ENCODE measurements at places on chromosomes 2 and 18. TPM values are rescaled to one million over a fixed set of nuclear protein-coding genes. Genes with fewer than 3 reads are reported as not detected.

SNED1 gene
- total RNA-seq: 3.7 TPM

LRRC30 gene
- not detected for total RNA-seq

FZD7 gene
- 21.6 TPM for total RNA-seq

C2orf69 gene
- total RNA-seq: 16.5 TPM

NEU2 gene
- total RNA-seq: not detected

DCDC2C gene
- total RNA-seq: not detected

TSPYL6 gene
- not detected for total RNA-seq

SLC4A3 gene
- 12.5 TPM for total RNA-seq

SANBR gene
- total RNA-seq: 6.6 TPM

SPIRE1 gene
- total RNA-seq: 63.8 TPM
